Ovary (tissue), 10 donors: ENCODE measurements at places on chromosomes 5 and 9. TPM values are rescaled to one million over a fixed set of nuclear protein-coding genes. Genes with fewer than 3 reads are reported as not detected.

The MLANA gene
- total RNA-seq: not detected

The SPINK13 gene
- not detected for total RNA-seq

The SEMA5A gene
- total RNA-seq: 3.3 TPM

DNA sequence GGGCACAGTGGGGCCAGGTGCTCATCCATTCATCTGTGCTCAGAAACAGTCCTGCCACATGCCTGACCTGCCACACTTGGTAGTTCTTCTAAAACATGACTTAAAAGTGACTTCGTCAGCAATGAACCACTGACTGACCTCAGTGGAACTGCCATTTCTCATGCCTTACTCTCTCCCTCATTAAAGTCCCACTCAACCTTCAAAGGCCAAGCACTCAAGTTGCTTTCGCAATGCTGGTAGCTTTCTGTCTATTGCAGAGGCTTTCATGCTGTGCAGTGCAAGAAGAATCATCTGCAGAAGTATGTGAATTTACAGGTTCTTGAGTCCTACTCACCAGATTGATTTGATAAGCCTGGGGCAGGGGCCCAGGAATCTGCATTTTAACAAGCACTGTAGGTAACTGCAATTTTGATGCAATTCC lies 23.9 kb downstream of the B4GALT1 start:
- no peak for DNase-seq

GRCh38 chr5:102858221-102858620 lies 103.1 kb downstream of the PAM start:
- DNase-seq: no peak

DNA sequence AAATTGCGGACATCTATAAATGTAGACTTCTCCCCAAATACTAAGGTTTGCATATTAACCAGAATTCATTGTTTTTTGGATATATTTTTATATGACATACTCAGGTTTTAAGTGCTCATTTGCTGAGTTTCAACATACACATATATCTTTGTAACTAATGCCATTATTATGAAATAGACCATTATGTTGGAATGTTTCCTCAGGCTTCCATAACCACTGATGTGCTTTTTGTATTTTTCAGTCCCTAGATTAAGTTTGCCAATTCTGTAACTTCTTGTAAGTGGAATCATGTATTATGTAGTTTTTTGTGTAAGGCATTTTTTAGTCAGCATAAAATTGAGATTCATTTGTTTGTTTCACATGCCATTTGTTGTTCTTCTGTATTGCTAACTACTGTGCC lies 32.1 kb downstream of the HSPA4 start:
- DNase-seq: no peak
